Memory B cell (primary cell): ENCODE measurements at places on chromosomes 3 and 15.
A peak's percentile ranks its signal among the peaks of the same experiment; 100 is the strongest.

- no peak for DNase-seq
Observed at GRCh38 chr3:125006291-125006731, 49.5 kb downstream of the HEG1 start.

DNA sequence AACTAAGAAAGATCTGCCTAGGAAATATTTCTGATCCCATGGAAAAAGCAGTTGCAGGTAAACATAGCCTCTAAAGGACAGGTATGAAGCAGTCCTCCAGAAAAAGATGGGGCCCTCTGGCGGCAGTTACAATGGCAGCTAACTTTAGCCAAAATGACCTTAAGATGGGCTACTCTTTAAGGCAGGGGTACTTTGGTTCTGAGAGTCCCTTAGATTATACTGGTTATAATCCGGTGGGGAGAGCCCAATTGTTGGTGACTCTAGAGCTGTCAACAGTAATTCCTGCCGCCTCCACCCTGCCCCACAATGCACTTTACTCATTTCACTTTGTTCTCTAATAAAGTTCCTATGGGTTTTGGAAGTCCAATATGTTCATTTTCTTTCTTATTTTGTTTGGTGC is 412.8 kb upstream of the WNT5A start:
- DNase-seq: no peak

DNA sequence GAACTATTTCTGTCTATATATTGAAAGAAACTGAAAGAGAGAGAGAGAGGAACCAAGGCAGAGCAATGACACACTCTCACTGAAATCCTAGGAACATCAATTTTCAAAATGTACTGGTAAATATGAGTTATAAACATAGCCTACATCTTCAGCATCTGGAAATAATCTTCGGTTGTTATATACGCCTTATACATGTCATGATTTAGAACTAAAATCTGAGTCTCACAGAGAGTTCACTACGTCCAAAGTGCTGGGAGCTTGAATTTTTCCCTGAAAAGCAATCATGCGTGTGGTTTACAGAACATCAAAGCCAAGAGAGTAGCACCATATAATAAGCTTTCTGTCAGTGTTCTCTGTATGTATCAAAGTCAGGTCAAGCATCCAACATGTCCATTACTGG is 420.0 kb upstream of the CBLB start:
- DNase-seq: no peak

- DNase-seq: no peak
Observed at GRCh38 chr15:43893956-43894355, 67.2 kb downstream of the WDR76 start.

DNA sequence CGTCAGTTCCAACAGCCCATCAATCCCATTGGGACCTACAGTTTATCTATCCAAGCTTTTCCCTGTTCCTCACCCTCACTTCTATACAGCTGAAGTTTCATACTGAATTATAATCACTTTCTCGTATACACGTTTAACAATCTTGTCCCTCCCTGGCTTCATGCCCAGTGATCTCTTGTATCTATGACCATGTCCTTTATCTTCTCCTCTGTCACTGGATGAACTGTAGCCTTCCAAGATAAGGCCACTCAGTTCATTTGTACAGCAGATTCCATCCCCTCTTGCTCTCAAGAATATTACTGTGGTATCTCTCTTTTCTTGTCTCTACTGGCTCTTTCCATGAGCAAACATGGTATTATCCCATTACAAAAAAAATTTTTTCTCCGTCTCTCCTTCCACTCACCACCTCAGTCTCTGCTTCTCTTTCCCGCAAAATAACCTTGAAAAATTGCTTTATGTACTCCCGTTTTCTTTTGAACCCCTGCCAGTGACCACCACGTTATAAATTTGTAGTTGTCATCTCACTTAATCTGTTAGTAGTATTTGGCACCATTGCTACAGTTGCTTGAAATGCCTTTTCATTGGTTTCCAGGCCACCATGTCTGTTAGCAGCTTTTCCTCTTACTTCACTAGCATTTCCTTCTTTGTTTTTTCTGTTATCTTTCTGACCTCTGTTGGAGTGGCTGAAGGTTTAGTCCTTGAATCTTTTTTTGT is 9.4 kb downstream of the CTNNB1 start:
- DNase-seq: no peak

- DNase-seq: no peak
Observed at GRCh38 chr15:76994001-76994400, 925 bp upstream of the PSTPIP1 start.

- DNase-seq: no peak
Observed at GRCh38 chr3:26984416-26985390, 362.1 kb downstream of the LRRC3B start.

GRCh38 chr3:50542177-50543034 is 25.1 kb downstream of the C3orf18 start:
- DNase-seq: peak; percentile 61

DNA sequence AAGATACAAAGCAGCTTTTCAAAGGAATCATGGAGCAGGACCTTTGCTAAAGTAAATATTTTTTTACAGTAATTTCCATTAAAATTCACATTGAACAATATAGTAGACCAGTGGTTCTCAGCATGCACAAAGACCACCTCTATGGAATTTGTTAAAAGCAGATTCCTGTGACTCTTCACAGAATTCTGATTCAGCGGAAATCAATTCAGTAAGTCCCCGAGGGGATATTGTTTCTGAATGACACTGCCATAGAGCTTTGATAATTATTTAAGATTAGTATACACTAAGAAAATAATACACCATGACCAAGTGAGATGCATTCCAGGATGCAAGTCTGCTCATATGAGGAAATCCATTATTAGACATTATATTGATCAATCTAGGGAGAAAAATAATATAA is 161.9 kb upstream of the TNIK start:
- no peak for DNase-seq

DNA sequence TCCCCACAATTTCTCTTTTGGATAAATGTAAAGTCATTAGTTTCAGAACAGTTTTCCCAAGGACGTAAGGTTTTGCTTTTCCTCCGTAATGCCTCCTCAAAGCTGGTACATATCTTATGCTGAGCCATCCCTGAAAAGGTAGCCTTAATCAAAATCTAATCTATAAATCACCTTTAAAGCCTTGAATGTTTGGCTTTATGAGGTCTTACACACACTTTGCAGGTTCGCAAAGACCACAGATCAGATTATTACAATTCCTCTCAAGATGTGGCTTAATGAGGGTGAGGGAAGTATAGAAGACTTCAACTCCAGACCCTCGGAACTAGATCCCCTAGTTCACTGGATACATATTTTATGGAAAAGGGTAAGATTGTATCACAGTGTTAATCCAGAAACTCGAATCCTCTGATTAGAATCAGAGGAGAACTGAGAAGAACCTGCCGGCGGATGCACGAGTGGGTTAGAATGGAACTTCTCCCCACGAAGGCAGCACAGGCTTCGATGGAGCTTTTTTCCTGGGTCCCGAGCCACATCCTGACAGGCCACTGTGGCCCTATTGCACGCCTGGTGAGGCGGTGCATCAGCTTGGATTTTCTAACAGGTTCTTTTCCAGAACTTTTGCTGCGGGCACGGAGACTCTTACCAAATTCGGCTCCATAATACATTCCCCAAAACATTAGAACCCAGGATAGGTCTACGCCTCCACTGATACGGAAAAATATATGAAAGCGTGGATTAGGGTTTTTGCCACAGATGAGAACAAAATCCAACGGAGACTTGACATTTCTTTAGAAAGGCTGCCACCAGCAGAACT is 1.2 kb downstream of the CTXND1 start:
- no peak for DNase-seq

GRCh38 chr3:29183346-29184087 is 97.4 kb upstream of the RBMS3 start:
- no peak for DNase-seq

DNA sequence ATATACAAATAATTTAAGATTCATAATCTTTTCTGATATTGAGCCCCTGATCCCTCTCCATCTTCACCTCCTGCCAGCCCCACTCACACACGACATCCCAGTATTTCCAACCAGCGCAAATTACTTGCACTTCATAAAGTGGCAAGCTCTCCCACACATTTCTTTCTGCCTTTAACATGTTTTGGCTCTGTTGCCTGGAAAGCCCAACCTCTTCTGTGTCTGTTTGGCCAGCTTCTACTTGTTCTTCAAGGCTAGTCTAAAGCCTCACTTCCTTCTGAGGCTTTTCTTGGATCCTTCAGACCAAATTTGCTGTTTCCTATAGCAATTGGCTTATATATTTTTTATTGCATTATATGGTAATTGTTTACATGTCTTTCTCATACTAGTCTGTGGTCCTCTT is 5.1 kb upstream of the TM6SF1 start:
- DNase-seq: no peak

DNA sequence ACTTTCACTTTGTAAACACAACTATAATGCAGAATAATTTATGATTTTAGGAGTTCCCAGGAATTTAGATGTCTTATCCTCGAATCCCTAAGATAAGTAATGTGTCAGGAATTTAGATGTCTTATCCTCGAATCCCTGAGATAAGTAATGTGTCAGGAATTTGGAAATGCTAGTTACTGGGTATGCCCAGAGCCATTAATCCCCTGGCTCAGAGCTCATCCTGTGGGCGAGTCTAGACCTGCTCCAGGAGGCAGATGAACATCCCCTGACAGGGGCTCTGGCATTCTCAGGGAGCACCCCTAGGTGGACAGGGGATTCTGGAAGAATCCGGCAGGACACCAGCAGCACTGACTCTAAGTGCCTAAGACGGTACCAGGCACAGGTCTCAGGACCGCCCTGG is 163.3 kb downstream of the ARRDC4 start:
- DNase-seq: no peak

- DNase-seq: no peak
Observed at GRCh38 chr3:116299646-116300081, 145.6 kb downstream of the LSAMP start.

- no peak for DNase-seq
Observed at GRCh38 chr15:92963794-92964193, 63.7 kb downstream of the CHD2 start.

DNA sequence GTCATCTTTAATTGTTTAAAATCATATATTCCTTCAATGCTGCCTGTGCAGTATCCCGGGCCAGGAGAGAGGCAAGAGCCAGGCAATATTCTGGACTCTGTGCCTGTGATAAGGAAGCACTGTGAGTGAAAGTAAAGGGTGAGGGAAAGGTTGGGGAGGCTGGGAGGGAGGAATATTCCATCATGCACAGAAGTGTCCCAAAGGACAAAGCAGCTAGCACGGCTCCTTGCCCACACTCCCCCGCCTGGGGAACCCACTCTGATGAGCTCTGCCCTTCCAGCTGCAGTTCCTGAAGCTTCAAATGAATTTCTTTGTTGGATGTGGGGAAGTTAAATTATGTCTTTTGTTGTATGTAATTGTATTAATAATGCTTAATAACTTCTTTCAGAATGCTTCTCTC is 1.5 kb upstream of the PRICKLE2 start:
- DNase-seq: no peak

- no peak for DNase-seq
Observed at GRCh38 chr3:79199966-79200365, 567.8 kb downstream of the ROBO1 start.

GRCh38 chr3:172513488-172513887 is 9.7 kb downstream of the TNFSF10 start:
- no peak for DNase-seq

- DNase-seq: no peak
Observed at GRCh38 chr3:141074529-141074928, 23.4 kb downstream of the SPSB4 start.

DNA sequence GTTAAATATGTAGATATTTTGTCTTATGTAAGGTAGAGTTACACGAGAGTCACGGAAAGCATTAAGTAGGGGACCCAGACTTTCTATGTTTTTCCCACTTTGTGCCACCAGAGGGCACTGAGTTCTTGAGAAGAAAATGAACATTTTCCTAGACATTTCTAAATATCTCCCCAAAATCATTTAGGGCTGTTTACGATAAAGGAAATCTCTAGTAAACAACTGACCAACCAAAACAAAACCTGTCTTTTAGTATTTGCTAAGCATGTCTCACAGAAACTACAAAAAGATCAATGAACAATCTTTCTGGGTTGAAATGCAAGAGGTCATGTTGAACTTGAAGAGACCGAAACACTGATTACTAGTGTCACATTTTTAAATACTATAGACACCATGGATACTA is 16.1 kb downstream of the POU1F1 start:
- peak; percentile 25 for DNase-seq

DNA sequence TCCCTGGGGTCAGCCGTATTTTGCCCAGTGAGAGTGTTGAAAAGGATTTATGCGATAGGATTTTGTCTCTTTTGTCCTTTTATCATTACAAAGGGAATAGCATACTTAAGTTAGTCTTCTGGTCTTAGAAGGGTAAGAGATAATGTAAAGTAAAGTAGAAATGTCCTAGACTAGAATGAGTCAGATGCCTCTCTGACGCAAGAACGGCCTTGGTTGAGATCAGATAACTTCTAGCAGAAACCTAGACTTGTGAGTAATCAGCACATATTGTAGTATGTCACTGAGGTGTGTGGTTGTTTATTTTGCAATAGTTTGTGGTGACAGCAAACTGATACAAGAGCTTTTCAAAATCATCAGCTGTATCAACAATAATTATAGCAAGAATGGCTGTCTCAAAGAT is 866.1 kb downstream of the NSUN3 start:
- DNase-seq: no peak

DNA sequence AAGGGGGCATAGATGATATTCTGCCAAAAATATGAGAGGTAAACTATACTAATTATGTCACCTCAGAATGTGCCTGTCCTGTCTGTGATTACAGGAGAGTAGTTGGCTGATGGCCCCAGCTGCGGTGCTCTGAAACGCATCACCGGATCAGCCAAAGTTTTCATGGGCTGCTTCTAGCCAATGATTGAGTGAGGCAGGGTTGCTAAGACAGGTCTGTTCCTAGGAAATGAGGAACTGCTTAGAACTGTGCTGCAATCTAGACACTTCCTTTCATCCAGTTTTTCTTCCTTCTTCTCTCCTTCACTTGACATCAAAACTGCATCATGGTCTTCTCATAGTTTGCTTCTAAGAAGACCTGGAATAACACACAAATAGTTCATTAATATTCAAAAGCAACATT is 124.0 kb downstream of the KCNH8 start:
- no peak for DNase-seq

DNA sequence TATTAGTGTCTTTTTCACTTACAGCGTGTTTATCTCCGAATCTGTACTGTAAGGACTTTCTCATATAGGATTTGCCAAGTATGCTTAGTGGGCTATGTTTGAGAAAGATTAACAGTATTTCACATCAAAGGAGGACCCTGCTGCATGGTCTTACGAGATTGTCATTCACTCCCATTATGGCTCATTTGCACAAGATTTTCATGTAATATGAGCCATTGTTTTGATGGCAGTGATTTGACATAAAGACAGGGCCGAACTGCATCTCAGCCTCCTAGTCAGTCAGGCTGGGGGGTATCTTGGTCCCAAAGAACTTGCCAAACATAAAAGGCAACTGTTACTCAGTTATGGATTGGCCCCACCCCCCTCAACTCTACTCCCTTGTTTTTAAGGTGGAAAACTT is 205.9 kb downstream of the ZIC1 start:
- no peak for DNase-seq
